ENCODE measurements at places on chromosomes 4 and X. TPM values are rescaled to one million over a fixed set of nuclear protein-coding genes. Genes with fewer than 3 reads are reported as not detected.

DNA sequence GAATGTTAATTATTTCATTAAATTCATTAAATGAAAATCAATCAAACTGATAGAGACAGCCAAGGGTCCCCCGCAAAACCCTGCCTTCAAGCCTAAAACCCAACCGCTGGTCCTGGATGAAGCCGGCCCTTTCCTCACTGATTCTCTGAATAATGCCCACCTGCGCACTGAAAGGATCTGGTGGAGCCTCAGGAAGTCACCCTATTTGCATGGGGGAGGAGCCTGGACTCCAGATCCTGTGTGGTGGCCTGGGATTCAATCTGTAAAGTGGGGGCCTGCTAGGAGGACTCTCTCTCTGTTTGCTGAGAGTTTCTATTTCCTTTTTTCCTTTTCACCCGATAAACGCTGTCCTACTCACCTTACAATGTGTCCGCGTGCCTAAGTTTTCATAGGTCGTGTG, 97.9 kb upstream of the ADAMTS3 start:
- no peak overlapping the region for H3K27ac ChIP-seq
- H3K4me3 ChIP-seq, result no peak overlapping the region
- H3K4me1 ChIP-seq, result peaks cover 5% of the 10 kb centered on the region
- no peaks in the 10 kb centered on the region for H3K36me3 ChIP-seq
- H3K27me3 ChIP-seq, result no peaks in the 10 kb centered on the region
- DNase-seq, result no peak

DNA sequence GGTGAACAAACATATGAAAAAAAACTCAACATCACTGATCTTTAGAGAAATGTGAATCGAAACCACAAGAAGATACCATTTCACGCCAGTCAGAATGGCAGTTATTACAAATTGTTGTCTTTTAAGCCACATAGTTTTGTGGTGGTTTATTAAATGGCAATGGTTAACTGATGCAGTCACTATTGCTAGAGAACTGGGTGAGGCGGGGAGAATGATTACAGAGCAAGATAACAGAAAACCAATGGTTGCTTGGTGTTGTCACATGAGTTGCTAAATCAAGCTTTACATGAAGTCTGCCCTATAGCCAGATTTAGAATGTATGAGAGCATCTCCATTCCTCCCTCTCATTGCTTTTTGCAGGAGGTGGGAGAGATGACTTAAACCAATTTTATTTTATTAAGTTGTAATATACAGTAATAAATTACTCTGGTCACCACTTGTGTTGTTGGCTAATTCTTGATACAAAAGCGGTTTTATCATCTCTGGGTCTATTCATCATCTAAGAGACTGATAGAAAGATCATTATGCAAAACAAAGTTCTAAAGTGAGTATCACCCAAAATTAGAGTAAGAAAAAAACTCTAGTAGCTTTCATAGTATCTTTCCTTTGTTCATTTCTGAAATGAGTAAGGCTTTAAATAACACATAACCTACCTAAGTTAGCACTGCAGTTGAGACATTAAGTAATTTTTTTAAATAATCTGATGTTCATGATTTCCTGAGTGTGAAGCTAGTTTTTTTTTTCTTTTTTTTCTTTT, 859.5 kb downstream of the STIM2 start:
- no peak overlapping the region for H3K27ac ChIP-seq
- DNase-seq, result no peak
- no peak overlapping the region for H3K4me3 ChIP-seq
- H3K36me3 ChIP-seq, result no peaks in the 10 kb centered on the region
- H3K27me3 ChIP-seq, result no peaks in the 10 kb centered on the region

Gene PABPC1L2B
- polyA plus RNA-seq, result not detected

Gene GSX2
- not detected for polyA plus RNA-seq

DNA sequence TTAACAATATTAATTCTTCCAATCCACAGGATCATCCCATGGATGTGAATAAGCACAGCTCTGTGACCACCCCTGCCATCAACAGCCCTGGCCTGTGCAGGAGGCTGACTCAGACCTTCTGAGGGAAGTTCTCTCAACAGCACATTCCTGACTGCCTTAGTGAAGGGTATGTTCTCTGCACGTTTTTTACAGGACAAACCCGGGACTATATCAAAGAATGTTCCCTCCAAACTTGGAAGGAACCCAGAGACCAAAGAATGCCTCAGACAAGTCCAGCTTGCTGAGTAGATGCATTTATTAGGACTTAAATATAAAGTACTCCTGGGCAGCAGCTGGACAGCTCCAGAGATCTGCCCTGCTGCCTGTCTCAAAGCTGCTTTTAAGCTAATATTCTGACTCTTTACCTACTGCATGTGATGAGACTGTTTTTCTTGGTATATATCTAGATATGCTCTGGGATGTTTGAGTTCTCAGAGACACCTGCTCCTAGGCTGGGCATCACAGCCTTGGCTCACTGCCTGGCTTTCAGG, 1127.8 kb upstream of the PRKX start:
- H3K27ac ChIP-seq, result no peak overlapping the region
- H3K27me3 ChIP-seq, result no peaks in the 10 kb centered on the region
- no peak for DNase-seq
- H3K4me1 ChIP-seq, result no peaks in the 10 kb centered on the region

Gene MAOA
- polyA plus RNA-seq, result 0.56 TPM

Data from CD14-positive monocyte (primary cell).